ENCODE measurements at places on chromosomes 13 and 19.

DNA sequence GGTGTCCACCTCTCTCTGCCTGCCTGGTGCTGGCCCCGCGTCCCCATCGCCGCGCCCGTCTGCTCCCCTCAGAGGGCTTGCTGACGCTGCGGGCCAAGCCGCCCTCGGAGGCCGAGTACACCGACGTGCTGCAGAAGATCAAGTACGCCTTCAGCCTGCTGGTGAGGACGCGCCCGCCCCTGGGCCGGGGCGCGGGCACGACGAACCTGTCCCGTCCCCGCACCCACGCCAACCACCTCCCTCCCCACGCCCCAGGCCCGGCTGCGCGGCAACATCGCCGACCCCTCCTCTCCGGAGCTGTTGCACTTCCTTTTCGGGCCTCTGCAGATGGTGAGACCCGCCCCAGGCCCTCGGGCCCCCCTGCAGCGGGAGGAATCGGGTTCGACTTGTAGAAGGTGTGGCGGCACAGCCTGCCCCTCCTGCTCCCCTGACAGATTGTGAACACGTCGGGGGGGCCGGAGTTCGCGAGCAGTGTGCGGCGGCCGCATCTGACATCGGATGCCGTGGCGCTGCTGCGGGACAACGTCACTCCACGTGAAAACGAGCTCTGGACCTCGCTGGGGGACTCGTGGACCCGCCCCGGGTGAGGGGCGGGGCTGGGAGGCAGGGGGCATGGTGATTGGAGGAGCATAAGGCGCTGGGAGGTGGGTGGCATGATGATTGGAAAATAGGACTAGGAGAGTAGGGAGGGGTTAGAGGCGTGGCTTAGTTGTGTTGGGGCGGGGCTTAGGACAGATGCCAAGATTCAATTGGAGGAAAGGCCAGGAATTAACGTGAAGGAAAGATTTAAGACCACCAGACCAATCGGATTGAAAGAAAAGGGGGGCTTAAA, 6.6 kb downstream of the EPS8L1 start:
- DNase-seq, result peak; percentile 80

GRCh38 chr19:15304140-15304705, 28.1 kb downstream of the BRD4 start:
- DNase-seq, result no peak

- DNase-seq, result no peak
These were observed 124.0 kb downstream of the STOML3 start for GRCh38 chr13:38866649-38867048.

DNA sequence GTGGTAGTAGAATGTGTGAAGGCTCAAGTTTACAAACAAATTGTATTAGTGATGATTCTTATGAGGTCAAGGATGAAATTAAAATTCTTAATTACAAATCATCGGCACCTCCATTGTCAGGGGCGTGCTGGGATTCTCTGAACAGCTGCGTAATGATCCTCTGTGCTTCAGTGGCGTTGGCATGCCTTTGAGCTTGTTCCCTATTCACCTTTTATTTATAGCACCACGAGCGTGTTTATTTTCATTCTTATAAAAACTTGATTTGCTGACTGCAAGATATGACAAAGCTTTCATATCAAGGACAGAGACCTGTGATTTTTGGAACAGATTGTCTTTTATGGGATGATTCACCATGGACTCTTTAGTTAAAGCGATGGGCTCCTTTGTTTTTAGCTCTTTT, 18.2 kb upstream of the UBL3 start:
- DNase-seq, result no peak

- DNase-seq, result no peak
These were observed 163.4 kb upstream of the TSC22D1 start for GRCh38 chr13:44739539-44739938.

- DNase-seq, result no peak
These were observed 55.6 kb downstream of the RCBTB2 start for GRCh38 chr13:48477191-48477855.

DNA sequence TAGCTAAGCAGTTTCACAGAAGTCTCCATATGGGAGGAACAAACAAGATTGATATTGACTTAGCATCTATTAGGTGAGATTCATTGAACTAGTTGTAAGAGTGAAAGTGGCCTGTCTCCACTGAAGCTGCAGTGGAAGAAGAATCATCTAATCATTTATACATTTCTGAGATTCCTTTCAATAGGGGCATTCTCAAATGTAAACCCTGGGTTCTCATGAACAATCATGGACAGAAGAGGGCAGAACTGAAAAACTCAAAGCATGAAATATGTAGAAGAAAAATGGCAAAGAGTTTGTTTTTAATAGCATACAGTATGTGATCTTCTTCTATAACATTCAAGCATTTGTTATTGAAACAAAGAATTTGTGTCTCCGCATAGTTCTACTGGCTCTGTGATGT, 17.6 kb upstream of the POSTN start:
- DNase-seq, result no peak

DNA sequence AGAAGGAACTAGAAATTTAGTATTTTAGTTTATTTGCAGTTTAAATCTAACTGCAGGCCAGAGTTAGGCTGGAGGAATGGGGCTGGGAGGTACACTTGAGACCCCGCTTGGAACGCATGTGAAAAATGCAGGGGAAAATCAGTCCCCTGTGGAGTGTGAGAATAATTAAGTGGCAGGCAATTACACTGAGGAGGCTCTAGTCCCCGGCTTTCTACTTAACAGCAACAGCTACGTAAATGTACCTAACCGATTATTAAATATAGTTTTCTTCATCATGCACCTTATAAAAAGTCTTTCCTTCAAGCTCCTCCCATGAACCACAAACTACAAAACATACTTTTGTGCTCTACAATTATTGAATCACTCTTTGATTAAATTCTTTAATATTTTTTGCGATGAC, 804 bp downstream of the ZNF708 start:
- no peak for DNase-seq

DNA sequence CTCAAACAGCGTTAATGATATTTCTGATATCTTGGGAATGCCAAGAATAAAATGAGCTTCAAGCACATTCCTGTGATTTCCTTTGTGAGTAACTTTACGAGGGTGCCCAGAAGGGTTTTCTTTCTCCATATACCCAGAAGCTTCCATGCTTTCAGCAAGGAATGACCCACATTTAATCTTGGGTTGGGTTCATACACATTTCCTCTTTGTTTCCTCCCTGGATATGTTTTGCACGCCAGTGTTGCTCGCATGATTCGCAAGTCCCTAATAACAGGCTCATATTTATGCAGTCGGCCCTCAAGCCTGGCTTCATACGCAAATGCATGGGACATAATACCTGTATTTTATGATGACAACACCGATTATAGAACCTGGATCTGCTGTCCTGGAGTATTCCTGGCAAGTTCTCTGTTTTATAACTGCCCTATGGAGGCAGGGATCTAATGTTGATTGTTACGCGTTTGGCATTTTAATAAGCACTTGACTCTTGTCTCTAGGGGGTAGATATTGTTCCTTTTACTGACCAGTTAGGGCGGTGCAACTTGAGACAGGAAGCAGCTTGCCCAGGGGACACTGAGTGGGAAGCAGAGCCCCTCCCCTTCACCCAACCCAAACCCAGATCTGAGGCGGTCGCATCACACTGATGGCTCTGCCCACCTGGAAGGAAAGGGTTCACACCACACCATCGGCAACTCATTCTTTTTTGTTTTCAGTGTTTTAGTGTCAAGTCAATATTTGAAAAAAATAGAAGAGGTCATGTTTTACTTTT, 220.4 kb upstream of the SOX1 start:
- DNase-seq, result no peak

GRCh38 chr19:7916103-7916954, 1.7 kb downstream of the TGFBR3L start:
- DNase-seq, result no peak

Data from COLO829 (cell line).